Caudate nucleus (tissue), 63 donors: ENCODE measurements at places on chromosomes 1 and 21.

- no peak for DNase-seq
Measured at GRCh38 chr1:94109478-94109877, 11.5 kb downstream of the ABCA4 start.

DNA sequence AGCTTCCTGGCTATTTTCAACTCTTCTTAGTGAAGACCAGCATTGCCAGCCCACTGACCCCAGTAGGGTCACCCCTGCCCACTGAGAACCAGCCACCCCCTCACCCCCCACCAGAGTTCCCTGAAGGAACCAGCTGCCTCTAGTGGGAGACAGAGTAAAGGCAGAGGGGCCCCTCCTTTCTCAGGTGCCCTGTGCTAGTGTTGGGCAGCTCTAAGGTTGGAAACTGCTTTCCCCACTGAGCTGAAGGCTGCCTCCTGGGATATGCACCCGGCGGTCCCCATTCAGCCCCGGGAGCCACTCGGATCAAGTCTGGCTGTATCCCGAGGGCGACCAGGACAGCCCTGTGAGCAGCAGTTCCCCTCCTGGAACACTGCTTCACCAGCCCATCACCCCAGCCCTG is 111.0 kb downstream of the PGBD5 start:
- DNase-seq = no peak

DNA sequence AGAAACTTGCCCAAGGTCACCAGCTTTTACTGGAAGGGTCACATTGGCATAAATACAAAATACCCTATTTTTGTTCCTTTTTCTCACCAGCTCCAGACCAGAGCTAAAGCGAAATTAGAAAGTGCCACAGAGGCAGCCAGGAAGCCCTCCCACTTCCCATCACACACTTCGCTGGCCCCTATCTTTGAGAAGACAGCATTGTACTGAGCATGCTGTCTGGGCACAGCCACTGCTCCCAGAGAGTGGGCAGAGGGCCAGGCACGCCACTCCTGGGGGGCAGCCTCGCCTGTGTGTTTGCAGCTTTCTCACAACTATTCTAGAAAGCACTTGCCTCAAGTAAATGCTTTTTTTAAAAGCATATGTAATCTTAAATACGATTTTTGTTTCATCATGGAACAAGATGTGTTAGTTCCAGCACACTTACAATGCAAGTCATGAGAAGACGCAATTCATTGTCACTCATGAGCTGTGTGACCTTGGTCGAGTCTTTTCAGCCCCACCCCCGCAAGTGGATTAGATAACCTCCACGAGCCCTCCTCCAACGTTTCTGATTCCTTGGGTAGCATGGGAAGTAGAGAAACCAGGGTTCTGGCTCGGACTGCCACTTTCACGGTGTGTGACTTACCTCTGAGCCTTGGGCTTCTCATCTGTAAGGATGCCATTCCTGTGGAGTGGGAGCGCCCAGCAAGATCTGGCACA is 25.7 kb upstream of the EPHA8 start:
- no peak for DNase-seq

GRCh38 chr1:244163861-244164510 is 112.9 kb downstream of the ZBTB18 start:
- DNase-seq = no peak

GRCh38 chr1:118396829-118397495 is 211.9 kb upstream of the SPAG17 start:
- no peak for DNase-seq

- no peak for DNase-seq
Measured at GRCh38 chr1:47444562-47445465, 7.0 kb downstream of the FOXD2 start.

- DNase-seq = no peak
Measured at GRCh38 chr1:178102218-178102617, 8.3 kb downstream of the RASAL2 start.

- DNase-seq = no peak
Measured at GRCh38 chr1:4769516-4770280, 115.3 kb downstream of the AJAP1 start.

DNA sequence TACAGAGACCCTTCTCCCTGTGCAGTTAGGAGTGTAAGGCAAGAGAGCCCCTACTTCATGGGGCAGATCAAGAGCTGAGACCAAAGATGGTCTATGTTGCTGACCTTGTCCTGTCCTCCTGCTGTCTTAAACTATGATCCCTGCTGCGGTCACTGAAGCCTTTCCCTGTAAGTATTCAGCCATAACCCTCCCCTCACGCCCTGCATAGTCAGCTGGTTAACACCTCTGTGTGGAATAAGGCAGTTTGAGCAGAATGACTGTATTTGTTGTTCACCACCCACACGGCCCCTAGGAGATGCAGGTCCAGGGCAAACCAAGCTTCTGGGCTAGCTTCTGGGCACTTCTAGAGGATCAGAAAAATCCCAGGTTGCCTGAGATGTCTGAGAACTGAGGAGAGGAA is 356 bp downstream of the TSPAN1 start:
- DNase-seq = no peak

- no peak for DNase-seq
Measured at GRCh38 chr1:93904228-93904627, 5.0 kb downstream of the GCLM start.

- no peak for DNase-seq
Measured at GRCh38 chr1:239854922-239855321, 236.8 kb upstream of the FMN2 start.

- no peak for DNase-seq
Measured at GRCh38 chr1:178969226-178969987, 56.3 kb upstream of the FAM20B start.

GRCh38 chr1:163768576-163768975 is 446.8 kb downstream of the NUF2 start:
- no peak for DNase-seq

DNA sequence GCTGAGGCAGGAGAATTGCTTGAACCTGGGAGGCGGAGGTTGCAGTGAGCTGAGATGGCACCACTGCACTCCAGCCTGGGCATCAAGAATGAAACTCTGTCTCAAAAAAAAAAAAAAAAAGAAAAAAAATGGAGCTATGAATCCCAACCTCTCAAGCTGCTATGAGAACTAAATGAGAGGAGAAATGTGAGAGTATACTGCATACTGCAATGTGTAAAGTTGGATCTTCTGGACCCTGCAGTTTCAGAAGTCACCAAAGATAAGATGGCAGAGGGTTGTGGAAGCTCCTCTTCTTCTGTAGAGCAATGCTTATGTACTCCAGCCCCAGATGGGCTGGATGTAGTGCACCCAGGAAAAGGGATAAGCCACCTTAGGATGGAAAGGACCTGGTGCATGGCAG is 55.6 kb downstream of the PLXNA2 start:
- DNase-seq = no peak

DNA sequence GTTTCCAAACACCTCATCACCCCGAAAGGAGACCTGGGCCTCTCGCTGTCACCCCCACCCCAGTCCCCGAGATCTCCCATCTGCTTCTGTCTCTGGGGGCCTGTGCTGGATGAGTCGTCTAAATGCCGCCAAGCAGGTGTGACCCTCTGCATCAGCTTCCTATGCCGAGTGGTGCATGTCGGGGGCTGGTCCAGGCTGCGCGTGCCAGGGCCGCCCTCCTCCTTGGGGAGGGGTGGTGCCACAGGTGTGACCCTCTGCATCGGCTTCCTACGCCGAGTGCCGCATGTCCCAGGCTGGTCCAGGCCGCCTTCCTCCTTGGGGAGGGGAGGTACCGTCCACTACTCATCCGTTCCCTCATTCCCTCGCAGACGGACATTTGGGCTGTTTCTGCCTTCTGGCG is 115.7 kb downstream of the PRDM16 start:
- DNase-seq = no peak

DNA sequence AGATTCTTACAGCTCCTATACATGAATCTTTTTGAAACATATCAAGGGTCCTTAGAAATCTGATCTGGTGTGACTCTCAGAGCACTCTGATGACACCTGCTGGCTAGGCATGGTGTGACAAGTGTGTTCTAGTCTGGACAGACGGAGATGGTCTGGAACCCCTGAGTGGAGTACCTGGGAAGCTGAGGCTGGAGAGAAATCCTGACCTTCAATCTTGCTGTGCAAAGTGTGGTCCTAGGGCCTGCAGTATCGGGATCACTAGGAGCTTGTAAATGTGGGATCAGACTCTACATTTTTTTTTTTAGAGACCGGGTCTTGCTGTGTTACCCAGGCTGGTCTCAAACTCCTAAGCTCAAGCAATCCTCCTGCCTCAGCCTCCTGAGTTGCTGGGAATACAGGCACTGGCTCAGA is 78.6 kb upstream of the SOD1 start:
- peak; percentile 18 for DNase-seq

DNA sequence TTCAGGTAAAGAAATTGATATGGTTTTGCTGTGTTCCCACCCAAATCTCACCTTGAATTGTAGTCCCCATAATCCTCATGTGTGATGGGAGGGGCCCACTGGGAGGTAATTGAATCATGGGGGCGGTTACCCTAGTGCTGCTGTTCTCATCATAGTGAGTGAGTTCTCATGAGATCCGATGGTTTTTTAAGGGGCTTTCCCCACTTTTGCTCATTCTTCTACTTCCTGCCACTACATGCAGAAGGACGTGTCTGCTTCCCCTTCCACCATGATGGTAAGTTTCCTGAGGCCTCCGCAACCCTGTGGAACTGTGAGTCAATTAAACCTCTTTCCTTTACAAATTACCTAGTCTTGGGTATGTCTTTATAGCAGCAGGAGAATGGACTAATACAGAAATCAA is 69.3 kb downstream of the MIS18A start:
- no peak for DNase-seq

DNA sequence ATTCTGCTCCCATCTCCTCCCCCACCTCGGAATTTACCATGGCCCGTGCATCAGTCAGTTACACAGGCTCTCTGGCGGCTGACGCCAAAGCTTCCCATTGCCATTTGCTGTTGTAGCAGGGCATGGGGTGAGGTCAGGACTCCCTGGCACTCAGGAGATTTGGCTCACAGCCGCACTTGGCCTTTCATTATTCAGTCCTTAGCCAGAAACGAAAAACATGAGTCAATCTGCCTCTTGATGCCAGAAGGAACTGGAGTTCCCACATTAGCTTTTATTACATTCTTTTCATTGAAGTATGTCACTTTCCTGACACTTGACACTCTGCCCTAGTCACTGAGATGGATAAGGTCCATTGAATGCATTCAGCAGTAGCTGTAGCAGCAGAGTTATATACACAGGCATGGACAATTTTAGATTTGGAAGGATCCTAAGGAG is 260.6 kb downstream of the CACNA1E start:
- DNase-seq = no peak

DNA sequence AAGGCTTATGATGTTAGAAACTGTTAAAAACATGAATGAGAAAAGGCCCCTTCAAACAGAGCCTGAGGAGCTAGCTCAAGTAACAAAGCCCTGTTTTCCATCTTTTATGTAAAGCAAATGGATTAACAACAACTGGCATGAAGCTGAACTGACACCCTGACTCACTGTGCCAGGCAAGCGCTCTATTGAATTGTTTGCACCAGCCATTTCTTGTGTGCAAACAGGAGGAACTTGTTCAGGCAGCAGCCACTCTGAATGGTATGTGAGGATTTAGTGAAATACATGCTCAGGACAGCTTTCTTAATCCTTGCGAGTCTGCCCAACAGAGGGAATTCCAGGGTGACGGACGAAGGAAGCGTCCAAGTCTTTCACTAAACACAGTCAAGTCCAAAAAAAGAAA is 291.1 kb upstream of the ADGRL2 start:
- DNase-seq = no peak

GRCh38 chr1:175887521-175887920 is 144.1 kb upstream of the TNR start:
- no peak for DNase-seq

DNA sequence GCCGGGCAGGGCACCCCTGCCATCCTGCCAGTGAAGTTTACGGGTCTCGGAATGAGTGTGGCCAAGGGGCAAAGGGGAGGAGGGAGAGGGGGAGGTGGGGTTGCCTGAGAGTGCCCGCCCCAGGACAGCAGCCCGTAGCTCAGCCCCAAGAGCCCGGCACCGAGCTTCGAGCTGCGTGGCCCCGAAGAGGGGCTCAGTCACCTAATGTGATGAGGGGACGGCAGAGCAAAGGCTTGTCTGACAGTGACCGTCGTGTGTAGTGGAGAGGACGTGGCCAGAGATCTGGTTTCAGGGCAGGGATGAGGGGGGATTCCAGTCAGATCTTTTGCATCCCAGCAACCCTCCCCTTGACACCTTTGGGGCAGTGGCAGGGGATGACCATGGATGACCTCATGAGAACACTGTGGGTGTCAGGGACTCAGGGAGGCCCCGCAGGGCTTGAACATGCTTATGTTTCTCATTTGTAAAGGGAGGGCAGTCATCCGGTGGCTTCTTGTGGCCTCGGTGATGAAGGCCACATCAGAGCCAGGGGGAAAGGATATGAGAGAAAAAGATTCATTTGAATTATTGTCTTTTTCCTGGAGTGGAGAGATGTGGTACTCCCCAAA is 1.1 kb upstream of the TRPM2 start:
- no peak for DNase-seq

- no peak for DNase-seq
Measured at GRCh38 chr1:232992227-232992626, 41.8 kb downstream of the NTPCR start.

GRCh38 chr1:115052454-115053083 is 22.9 kb downstream of the TSHB start:
- DNase-seq = no peak

- no peak for DNase-seq
Measured at GRCh38 chr1:225863167-225863566, 19.0 kb downstream of the TMEM63A start.

- DNase-seq = peak; percentile 44
Measured at GRCh38 chr1:25933479-25934365, 27.5 kb upstream of the STMN1 start.

- DNase-seq = no peak
Measured at GRCh38 chr1:114703242-114703641, 7.9 kb upstream of the AMPD1 start.

GRCh38 chr1:230407351-230407750 is 18.8 kb downstream of the PGBD5 start:
- DNase-seq = no peak

DNA sequence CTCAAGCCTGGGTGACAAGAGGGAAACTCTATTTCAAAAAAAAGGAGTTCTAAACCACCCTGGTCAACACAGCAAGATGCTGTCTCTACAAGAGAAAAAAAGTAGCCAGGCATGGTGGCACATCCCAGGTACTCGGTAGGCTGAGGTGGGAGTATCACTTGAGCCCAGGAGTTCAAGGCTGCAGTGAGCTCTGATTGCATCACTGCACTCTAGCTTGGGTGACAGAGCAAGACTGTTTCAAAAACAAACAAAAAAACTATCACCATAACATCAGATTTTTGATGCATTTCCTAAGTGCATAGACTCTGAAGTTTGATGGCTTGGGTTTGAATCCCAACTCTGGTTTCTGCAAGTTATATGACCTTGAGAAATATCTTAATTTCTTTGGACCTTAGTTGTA is 9.6 kb downstream of the ELOA start:
- DNase-seq = no peak

GRCh38 chr1:47707503-47707902 is 269.7 kb downstream of the FOXD2 start:
- no peak for DNase-seq

GRCh38 chr1:1083416-1084371 is 9.6 kb upstream of the RNF223 start:
- no peak for DNase-seq

- DNase-seq = no peak
Measured at GRCh38 chr1:161076410-161076809, 6.7 kb upstream of the ARHGAP30 start.

GRCh38 chr1:218671573-218671972 is 326.4 kb downstream of the TGFB2 start:
- no peak for DNase-seq
